ENCODE measurements at places on chromosomes 2 and 18.
A peak's percentile ranks its signal among the peaks of the same experiment; 100 is the strongest.

GRCh38 chr2:158211502-158211901, 109.8 kb downstream of the UPP2 start:
- no peak for DNase-seq

DNA sequence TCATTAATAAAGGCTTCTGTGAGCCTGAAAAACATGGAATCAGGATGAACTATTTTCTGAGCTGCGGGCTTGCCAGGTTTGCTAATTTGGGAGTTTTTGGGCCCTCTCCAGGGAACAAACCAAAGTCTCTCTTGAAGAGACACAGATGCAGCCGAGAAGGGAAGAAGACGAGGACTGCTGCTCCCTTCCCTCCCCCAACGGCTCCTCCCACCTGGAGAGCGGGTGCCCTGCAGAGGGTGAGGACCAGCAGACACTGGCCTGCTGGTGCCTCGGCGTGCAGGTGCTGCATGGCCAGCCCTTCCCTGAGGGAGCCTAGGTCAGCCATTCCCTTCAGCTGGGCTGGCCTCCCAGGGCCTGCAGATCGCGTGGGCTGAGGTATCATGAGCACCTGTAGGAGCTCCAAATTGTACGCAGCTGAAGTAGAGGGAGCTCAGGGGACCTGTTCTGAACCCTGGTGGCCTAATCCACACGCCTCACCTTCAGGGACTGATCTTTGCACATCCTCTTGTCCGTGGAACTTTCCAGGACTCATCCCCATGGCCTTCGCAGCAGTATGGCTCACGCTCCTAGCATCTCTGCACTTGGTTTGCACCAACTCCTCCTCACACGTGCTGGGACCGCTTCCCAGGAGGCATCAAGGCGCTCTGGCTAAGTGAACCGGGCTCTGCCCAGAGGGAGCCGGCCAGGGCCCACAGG, 19.5 kb downstream of the EMX1 start:
- DNase-seq: no peak

GRCh38 chr2:119545754-119546446, 1.7 kb downstream of the CFAP221 start:
- no peak for DNase-seq

GRCh38 chr2:241859436-241860183, 916 bp upstream of the PDCD1 start:
- no peak for DNase-seq

DNA sequence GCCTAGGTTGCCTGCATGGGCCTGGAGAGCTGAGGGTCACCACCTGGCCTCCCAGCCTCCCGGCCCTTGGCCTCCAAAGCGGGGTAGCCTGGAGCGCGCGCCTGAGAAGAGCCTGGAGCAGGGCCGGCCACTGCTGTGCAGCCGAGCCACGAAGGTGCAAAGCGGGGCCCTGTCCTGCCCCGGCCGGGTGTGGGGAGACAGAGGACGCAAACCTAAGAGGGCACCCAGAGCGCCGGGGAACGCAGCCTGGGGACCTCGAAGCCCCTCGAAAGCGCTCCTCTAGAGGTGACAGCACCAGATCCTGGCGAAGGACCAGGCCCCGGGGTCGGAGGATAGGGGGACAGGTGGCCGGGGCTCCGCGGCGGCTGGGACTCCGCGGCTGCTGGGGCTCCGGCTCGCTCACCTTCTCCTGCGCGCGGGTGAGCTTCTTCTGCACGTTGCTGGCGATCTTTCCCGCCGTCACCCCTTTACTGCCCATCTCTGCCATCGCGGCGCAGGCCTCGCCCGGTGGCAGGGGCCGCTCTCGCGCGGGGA, 430 bp downstream of the BIN1 start:
- no peak for DNase-seq

- peak; percentile 64 for DNase-seq
Measured at GRCh38 chr2:152925547-152926448, 207.4 kb downstream of the ARL6IP6 start.

- DNase-seq: no peak
Measured at GRCh38 chr18:24187049-24187448, 48.2 kb downstream of the CABYR start.

DNA sequence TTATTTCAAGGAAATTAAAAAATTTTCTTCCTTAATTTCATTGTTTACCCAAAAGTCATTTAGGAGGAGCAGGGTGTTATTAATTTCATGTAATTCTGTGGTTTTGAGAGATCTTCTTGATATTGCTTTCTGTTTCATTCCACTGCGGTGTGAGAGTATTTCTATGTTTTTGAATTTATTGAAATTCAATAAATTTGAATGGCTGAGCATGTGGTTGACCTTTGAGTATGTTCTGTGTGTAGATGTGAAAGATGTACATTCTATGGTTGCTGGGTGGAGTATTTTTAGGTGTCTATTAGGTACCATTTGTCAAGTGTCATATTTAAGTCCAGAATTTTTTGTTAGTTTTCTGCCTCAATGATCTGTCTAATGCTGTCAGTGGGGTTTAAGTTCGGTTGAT, 39.4 kb upstream of the LANCL1 start:
- DNase-seq: no peak

GRCh38 chr2:180222644-180223043, 215.5 kb upstream of the CWC22 start:
- no peak for DNase-seq

- peak; percentile 77 for DNase-seq
Measured at GRCh38 chr2:5365871-5366461, 326.2 kb upstream of the SOX11 start.

- DNase-seq: no peak
Measured at GRCh38 chr2:58665154-58665553, 424.0 kb upstream of the FANCL start.

GRCh38 chr2:33577668-33578067, 21.4 kb downstream of the FAM98A start:
- no peak for DNase-seq

DNA sequence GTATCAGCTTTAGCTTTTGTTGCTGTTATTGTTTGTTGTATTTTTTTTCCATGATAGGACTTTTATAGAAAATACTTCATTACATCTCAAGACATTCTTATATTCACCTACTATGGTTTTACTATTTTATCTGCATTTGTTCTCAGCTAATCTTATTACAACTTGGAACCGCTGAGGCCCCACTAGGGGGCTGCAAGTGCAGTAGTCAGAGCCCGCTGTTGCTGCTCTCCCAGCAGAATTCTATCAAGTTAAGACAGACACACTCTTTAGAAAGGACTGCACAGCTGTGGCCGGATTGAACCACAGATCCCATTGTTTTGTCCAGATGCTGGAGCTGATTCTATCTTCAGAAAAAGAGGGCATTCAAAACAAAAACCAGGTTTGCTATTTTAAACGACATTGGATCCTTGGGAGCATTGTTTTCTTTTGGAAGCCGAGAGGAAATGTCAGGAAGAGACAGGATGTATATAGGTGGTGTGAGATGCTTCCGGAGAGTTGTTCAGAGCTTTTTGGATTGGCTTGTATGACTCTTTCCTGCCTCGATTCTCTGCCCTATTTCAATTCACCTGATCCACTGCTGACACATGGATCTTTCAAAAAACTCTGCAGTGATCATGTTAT, 105.7 kb upstream of the GAREM1 start:
- peak; percentile 31 for DNase-seq

DNA sequence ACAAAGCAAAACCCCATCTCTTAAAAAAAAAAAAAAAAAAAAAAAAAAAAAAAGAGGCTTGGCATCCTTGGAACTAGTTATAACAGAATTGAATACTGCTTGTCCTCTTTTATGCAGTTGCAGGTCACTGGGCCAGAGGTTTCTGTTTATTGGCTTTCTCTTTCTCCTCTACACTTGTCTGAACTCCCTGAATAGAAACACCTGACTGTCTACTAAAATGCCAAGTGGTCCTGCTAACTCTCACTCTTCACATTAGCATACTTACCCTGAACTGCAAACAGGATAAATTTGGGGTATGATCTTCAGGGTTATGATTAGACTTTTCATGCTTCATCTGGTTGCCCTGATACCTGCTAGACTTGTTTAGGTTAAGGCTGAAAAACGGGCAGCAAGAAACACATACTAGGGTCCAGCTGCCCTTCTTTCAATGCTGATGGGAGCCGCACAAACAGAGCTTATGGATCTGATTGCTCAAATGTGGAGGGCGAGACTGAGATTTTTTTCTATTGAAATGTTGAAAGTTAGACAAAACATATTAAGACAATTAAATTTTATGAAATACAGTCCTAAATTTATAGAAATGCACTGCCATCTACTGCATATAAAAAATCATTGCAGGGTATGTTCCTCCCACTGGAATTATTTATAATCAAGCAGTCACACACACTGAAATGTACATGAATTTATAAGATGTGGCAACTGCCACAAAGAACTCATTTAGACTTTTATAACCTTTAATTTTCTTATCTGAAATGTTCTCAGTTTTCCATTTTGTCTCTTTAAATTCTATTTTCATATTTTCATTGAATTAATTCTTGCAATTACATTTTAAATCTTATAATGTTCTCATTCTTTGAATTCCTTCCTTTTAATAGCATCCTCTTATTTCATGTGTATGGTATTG, 40.8 kb downstream of the GTF3C3 start:
- no peak for DNase-seq

- DNase-seq: peak; percentile 65
Measured at GRCh38 chr18:43620936-43621335, 343.6 kb upstream of the SYT4 start.

- DNase-seq: no peak
Measured at GRCh38 chr2:112199188-112199587, 55.7 kb downstream of the ZC3H8 start.

DNA sequence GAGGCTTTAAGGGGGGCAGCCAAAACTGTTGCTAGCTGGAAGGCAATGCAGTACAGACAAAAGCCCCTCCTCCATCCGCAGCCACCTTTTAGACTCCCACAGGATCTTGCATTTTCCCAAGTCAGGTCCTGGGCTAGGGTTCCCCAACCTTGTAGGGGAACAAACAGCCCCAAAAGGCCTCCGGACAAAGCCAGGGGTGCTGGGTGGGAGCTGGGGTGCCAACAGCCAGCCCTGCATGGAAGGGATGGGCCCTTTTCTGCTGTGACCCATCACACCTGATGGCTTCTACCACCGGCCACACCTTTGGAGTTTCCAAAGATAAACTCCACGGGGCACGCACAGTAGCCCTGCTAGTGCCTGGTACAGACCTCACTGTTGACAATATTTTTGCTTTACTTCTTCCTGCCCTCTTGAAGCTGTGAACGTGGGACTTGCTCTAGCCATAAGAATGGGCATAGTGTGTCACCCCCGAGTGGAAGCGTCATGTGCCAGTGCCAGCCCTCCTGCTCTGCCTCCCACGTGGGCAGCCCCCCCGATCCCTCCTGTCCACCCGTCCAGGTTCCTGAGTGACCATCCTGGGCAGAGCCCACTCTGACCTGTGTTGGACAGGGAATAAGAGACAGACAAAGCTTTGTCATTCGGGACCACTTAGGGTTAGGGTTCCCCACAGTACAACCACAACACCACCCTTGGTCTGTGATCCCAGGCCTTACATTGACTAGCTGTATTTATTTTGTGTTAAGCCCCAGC, 18.8 kb downstream of the TUBB6 start:
- DNase-seq: no peak

GRCh38 chr2:77640924-77641323, 118.7 kb upstream of the LRRTM4 start:
- no peak for DNase-seq

DNA sequence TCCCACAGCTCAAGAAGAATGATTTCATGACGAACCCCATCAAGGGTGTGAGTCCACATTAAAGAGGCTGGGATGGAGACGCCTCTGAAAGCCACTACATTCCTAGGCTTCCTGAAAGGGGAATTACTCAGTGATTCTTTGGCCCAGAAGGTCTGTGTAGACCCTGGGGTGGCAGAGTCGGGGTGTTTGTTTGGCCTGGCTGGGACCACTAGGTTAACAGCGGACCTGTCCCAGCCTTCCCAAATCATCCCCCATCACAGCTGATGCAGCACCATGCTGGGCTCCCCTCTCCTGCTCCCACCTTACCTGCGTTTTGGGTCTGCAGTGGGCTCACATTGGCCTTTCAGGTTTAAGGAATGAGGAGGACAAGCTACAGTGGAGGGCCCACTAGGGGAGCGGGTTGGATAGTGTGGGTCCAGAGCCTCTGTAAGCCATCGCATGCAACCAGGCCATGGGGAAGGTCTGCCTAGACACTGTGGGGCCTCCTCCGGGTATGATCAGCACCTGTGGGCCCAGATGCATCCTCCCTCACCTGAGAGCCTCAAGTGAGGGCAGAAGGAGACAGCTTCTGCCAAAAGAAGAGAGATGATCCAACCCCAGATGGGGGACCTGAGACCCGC, 16.2 kb downstream of the DIPK1C start:
- DNase-seq: no peak

- no peak for DNase-seq
Measured at GRCh38 chr2:43340066-43340465, 113.7 kb upstream of the ZFP36L2 start.

GRCh38 chr2:238742066-238742465, 105.8 kb upstream of the TWIST2 start:
- DNase-seq: no peak

GRCh38 chr2:216632346-216632951, 771 bp upstream of the IGFBP2 start:
- no peak for DNase-seq

DNA sequence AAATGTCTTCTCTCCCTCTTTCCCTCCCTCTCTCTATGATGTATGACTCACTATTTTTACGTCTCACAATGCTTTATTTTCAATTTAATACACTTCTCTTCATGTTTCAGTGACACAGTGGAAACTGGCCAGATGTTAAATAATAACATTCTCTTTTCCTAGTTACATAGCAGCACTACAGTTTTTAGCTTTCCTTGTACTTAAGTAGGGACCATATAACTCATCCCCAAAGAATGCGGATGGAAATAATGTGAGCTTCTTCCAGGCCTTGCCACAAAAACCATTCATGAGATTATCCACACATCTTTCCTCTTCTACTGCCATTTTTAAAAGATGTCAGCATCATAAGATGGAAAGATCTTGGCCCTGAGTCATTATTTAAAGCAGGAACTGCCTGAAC, 789.4 kb downstream of the LRP1B start:
- DNase-seq: no peak

DNA sequence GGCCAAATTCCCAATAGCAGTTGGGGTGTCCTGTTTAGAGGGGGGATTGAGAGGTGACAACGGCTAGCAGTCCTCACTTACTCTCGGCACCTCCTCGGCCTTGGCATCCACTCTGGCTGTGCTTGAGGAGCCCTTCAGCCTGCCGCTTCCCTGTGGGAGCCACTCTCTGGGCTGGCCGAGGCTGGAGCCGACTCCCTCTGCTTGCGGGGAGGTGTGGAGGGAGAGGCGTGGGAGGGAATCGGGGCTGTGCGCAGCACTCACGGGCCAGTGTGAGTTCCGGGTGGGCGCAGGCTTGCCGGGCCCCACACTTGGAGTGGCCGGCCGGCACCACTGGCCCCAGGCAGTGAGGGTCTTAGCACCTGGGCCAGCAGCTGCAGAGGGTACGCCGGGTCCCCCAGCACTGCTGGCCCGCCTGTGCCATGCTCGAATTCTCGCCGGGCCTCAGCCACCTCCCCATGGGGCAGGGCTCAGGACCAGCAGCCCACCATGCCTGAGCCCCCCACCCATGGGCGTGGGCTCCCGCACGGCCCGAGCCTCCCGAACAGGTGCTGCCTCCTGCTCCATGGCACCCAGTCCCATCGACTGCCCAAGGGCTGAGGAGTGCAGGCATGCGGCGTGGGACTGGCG, 705.9 kb upstream of the ZNF804A start:
- no peak for DNase-seq

- no peak for DNase-seq
Measured at GRCh38 chr18:69951182-69951581, 3.5 kb upstream of the CD226 start.

GRCh38 chr2:185835974-185836373, 97.4 kb downstream of the FSIP2 start:
- no peak for DNase-seq
